ENCODE measurements at places on chromosomes 3 and 15.

DNA sequence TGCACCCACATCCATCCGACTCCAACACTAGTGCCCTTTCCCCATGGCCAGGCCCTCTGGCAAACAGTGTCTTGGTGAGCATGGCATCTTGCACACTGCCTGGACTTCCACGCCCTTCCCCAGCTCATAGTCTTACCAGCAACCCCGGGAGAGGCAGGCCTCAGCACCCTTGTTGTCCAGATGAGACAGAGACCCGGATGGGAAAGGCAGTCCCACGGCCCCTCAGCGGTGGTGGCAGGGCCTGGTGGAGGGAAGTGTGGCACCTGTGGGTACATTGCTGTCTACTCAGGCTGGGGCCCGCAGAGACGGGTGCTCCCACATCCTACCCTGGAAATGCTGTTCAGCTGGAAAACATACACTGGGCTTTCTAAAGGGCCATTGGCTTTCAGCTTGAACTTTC, 28.4 kb downstream of the HDAC11 start:
- no peak for DNase-seq

DNA sequence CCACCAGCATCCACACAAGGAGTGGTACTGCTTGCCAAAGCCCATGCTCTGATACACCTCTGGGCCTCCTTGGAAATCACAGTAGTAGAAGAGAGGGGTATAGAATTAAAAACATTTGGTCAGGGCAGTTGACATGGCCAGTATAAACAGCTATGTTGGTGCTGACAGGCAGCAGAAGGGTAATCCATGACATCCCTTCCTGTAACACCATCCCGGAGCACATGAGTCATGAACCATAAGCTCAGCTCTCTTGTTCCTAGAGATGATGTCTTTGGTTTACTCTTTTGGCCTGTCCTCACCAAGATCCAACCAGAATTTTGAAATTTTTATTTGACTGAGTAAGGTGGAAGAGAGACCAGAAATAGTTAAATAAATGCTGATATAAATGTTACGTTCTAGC, 132.6 kb upstream of the CTDSPL start:
- no peak for DNase-seq

- no peak for DNase-seq
Observed at GRCh38 chr3:189222927-189223636, 51.3 kb downstream of the TPRG1 start.

DNA sequence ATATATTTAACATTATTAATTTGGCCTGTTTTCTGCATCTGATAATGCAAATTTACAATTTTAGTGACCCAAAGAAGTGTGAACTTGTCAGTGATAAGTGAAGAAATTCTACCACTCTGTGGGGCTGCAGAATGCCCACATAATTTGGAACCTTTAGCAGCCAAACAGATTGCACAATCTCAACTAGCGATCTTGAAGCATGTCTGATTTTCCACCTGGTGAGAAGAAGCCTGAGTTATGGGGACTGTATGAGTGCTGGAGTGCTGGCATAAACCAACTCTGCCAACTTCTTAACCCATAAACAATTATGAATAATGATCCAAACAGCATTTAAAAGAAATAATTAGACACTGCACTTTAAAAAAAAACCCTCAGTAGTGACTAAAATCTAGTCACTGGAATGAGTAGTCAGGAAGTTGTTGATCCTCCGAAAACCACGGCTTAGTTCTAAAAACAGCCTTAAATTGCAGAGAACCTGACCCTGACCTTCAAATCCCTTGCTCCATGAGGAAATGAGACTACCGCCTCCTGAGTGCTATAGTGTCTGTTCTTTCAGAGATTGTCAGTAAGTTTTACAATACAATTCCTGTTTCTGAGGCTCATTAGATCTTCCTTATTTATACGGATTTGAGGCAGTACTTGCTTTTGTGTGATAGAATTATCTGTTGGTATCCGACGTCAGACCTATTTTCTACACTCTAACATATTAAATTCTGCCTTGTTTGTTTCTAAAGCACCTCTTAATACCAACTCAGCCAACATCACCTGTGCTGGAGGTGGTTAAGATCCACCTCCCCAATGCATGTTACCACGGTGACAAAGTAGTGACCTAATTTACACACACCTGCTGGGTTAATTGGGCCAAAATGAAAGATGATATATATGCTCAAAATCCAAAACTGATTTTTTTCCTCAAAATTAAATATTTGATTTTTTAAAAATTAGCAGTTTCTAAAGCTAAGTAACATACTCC, 267.7 kb downstream of the ZBTB20 start:
- DNase-seq, result peak; percentile 86

DNA sequence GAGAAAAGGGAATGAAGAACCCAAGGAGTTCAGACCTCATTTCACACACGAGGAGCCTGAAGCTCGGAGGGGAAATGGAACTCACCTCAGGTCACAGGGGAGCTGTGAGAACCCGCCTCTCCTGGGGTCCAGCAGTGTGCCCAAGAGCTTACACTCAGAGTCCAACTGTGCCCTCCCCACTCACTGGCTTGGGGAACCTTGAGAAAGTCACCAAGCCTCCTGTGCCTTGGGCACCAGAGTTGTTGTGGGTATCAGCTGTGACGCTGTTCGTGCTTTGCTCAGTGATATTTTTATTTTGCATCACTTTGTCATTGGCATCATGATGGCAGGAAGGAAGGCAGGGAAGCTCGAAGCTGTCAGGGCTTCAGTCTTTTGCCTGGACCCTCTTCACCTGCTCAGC, 83.4 kb downstream of the TLE3 start:
- no peak for DNase-seq

- no peak for DNase-seq
Observed at GRCh38 chr3:25510797-25511196, 82.7 kb downstream of the RARB start.

- DNase-seq, result no peak
Observed at GRCh38 chr3:20646425-20646824, 460.4 kb upstream of the SGO1 start.

- no peak for DNase-seq
Observed at GRCh38 chr15:41517895-41518449, 4.3 kb upstream of the LTK start.

- no peak for DNase-seq
Observed at GRCh38 chr15:51869060-51869421, 39.6 kb downstream of the TMOD3 start.

- DNase-seq, result no peak
Observed at GRCh38 chr3:158337110-158337509, 227.2 kb downstream of the RSRC1 start.

- no peak for DNase-seq
Observed at GRCh38 chr3:89808680-89809197, 701.3 kb downstream of the EPHA3 start.

- no peak for DNase-seq
Observed at GRCh38 chr3:69161587-69162307, 39.4 kb upstream of the LMOD3 start.

- no peak for DNase-seq
Observed at GRCh38 chr15:30033211-30033610, 49.5 kb upstream of the GOLGA8J start.

DNA sequence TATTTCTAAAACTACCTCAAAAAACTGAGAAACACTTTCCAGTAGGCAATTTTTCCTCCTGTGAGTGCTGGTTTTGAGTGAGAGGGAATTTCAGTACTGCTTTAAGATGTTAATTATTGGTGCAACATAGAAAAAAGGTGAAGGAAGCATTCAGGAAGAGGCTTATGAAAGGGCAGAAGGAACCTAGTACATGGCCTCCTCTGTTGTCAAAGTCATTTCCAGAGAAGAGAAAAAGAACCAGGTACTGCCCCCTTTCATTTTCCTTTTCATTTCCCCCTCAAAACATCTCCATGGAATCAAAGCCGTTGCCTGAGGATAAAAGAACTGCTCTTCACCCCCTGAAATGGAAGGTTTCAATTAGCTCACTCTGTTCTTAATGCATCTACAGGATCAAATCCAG, 19.8 kb downstream of the RARRES1 start:
- DNase-seq, result no peak

Data from NCI-H1436 treated with DMSO at 0.1 percent for 48 hours (cell line).